Stimulated activated CD4-positive, alpha-beta T cell treated with anti-CD3 and anti-CD28 coated beads, Interleukin-2, amount 100 ng/mL, for 48 hours (primary cell): ENCODE measurements at places on chromosomes 12 and 14.

GRCh38 chr12:116879509-116880212, 1.6 kb downstream of the HRK start:
- no peak for DNase-seq

GRCh38 chr12:124453419-124454351, 113.7 kb downstream of the NCOR2 start:
- DNase-seq = peak; percentile 67

- DNase-seq = no peak
These were observed 319.9 kb downstream of the AEBP2 start for GRCh38 chr12:19759227-19759626.

- no peak for DNase-seq
These were observed 24.2 kb downstream of the PARPBP start for GRCh38 chr12:102144221-102144620.

DNA sequence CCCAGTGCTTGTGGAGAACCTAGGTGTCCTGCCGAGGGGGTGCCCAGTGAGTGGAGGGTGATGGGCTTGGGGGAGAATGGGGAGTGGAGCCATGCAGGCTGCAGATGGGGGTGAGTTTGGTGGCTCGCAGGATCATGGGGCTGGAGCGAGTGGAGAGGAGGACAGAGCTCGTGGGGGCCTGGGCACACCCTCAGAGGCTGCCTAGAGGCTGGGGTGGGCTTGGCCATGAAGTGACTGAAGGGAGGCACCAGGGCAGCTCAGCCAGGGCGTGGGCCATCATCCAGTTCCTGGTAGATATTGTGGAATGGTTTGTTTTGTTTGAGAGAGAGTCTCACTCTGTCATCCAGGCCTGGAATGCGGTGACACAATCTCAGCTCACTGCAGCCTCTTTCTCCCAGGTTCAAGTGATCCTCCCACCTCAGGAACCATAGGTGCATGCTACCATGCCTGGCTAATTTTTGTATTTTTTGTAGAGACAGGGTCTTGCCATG, 43.4 kb upstream of the AMN start:
- DNase-seq = no peak

- DNase-seq = no peak
These were observed 143.5 kb downstream of the ST8SIA1 start for GRCh38 chr12:22190969-22191368.

DNA sequence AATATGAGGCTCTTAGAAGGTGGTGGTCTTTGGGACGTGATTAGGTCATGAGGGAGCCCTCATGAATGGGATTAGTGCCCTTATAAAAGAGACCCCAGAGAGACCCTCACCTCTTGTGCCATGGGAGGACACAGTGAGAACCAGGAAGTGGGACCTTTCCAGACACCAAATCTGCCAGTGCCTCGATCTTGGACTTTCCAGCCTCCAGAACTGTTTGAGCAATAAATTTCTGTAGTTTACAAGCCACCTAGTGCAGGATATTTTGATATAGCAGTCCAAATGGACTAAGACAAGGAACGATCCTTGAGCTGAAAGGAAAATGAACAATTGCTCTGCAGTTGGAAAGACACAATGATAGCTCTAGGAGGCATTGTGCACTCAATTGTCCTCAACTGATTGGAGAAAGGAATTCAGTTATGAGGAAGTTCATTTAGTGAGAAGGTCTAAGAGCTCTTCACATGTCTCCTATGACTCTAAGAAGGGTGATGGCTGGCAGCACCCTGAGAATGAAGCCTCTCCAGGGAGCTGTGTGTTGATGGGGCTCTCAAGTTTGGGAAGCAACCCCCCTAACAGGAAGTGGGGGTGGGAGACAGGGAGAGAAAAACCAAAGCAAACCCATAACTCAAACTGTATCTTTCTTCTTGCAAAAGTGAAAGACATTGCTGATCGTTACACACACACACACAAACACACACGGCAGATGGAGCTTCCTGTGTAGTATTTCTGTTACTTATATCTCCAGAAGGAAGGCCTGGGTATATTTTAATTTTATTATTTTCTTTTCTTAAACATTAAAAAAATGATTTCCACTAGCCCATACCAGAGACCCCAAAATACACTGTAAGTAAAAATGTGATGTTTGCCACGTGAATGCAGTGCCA, 21.0 kb downstream of the CHST11 start:
- DNase-seq = no peak

GRCh38 chr14:26859483-26859882, 261.6 kb upstream of the NOVA1 start:
- DNase-seq = no peak

GRCh38 chr12:4296751-4297150, 23.2 kb downstream of the CCND2 start:
- no peak for DNase-seq

GRCh38 chr12:4392223-4392742, 12.8 kb upstream of the FGF23 start:
- DNase-seq = no peak

DNA sequence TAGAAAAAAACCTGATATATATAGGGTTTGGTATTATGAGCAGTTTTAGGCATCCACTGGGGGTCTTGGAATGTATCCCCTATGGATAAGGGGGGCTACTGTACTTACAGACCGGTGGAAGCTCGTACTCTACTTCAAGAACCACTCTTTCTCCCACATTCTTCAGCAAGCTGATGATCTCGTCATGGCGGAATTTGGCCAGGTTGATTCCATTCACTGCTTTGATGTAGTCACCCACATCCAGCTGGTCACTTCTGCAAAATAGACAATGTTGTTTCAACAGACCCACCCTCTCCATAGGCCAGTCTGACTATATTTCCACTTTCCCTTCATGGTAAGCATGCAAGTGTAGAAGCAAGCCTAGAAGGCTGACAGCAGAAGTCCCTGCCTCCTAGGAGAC, 139.9 kb downstream of the GRIP1 start:
- DNase-seq = no peak

GRCh38 chr14:94113908-94114588, 3.5 kb downstream of the IFI27 start:
- no peak for DNase-seq

GRCh38 chr12:67674417-67674816, 25.9 kb downstream of the DYRK2 start:
- DNase-seq = no peak

GRCh38 chr12:116138364-116138763, 139.1 kb downstream of the MED13L start:
- no peak for DNase-seq

DNA sequence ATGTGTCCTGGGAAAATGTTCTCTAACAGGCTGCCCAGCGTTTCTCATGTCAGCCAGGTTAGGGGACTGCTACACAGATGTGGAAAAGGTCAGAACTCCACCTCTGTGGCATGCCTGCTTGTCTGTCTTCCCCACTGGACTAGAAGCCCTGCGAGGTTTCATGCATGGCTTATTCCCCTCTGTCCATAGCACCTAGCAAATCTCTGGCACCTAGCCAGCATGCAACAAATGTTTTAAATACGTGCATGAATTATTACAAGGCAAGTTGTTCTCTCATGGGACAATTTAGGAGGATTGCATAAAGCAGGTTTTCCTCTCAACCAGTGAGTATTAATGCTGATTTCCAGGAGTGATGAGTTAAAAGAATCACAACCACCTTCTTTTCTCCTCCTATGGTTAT, 21.4 kb upstream of the KCNK13 start:
- DNase-seq = no peak

DNA sequence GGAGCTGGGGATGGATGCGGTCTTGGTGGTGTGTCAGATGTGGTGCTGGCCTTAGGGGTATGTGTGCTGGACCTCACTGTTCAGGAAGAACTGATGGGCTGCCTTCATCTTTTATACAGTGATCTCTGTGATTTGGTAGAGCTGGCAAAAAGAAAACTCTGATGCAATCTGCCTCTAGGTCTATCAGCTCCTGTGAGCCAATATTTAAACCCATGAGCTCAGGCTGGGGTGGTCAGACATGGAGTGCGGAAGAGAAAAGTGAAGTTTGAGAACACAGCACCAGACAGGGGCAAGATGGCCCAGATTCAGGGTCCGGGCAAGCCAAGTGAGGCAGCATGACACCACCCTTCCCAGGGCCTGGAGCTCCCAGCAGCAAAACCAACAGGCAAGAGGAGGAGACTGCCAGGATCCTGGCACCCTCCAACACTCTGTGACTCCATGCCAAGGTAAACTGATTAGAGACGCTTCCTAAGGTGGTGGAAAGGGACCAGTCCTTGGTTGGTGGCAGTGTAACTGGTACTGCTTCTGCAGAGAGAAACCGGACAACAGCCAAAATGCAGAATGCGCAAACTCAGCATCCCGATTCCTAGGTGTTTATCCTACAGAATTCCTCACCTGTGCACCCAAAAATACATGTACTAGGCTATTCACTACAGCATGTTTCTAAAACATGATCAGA, 82.3 kb downstream of the CHGA start:
- DNase-seq = no peak

DNA sequence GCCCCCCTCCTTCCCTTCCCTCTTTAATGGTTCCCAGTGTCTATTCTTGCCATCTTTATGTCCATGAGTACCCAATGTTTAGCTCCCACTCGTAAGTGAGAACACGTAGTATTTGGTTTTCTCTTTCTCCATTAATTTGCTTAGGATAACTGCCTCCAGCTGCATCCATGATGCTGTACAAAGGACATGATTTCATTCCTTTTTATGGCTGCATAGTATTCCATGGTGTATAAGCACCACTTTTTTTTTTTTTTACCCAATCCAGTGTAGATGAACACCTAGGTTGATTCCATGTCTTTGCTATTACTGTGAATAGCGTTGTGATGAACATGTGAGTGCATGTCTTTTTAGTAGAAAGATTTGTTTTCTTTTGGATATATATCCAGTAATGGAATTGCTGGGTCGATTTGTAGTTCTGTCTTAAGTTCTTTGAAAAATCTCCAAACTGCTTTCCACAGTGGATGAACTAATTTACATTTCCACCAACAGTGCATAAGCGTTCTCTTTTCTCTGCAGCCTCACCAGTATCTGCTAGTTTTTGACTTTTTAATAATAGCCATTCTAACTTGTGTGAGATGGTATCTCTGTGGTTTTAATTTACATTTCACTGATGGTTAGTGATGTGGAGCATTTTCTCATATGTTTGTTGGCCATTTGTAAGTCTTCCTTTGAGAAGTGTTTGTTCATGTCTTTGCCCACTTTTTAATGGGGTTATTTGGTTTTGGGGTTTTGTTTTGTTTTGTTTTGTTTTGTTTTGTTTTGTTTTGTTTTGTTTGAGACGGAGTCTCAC, 26.0 kb downstream of the RPS29 start:
- no peak for DNase-seq

- DNase-seq = no peak
These were observed 471.2 kb upstream of the ATXN7L3B start for GRCh38 chr12:74066476-74066875.

- no peak for DNase-seq
These were observed 202.7 kb downstream of the ZFP36L1 start for GRCh38 chr14:68590201-68590522.

- DNase-seq = peak; percentile 64
These were observed 109.6 kb downstream of the BCAT1 start for GRCh38 chr12:24839268-24839791.

GRCh38 chr12:120223458-120224303, 22.8 kb upstream of the RPLP0 start:
- DNase-seq = no peak

DNA sequence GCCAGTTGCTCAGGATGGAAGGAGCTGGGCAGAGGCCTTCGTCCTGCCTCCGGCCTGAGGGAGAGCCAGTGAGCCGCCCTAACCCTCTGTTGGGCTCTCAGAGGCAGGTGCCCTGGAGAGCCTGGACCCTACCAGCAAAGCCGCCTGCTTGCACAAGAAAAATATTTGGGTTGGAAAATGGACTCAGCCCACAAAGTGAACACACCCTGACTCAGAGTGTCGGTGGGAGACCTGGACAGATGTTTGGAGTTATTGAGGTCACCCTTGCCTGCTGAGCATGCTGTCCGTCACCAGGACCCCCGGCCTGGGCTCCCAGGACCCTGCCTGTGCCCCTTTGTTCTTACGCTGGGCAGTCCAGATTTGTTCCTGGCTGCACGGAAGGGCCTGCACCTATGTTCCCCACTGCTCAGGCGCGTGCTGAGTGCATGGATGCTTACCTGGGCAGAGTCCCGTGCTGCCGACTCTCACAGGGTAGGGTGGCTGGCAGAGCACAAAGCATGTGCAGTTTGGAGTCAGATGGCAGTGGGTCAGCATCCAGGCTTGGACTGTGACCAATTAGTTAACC, 22.4 kb downstream of the FAM181A start:
- DNase-seq = no peak

- DNase-seq = no peak
These were observed 119.2 kb downstream of the GALC start for GRCh38 chr14:87873741-87874140.

- DNase-seq = no peak
These were observed 8.3 kb upstream of the CCND2 start for GRCh38 chr12:4265280-4265679.

- DNase-seq = no peak
These were observed 96.9 kb downstream of the PIWIL1 start for GRCh38 chr12:130434560-130434959.

DNA sequence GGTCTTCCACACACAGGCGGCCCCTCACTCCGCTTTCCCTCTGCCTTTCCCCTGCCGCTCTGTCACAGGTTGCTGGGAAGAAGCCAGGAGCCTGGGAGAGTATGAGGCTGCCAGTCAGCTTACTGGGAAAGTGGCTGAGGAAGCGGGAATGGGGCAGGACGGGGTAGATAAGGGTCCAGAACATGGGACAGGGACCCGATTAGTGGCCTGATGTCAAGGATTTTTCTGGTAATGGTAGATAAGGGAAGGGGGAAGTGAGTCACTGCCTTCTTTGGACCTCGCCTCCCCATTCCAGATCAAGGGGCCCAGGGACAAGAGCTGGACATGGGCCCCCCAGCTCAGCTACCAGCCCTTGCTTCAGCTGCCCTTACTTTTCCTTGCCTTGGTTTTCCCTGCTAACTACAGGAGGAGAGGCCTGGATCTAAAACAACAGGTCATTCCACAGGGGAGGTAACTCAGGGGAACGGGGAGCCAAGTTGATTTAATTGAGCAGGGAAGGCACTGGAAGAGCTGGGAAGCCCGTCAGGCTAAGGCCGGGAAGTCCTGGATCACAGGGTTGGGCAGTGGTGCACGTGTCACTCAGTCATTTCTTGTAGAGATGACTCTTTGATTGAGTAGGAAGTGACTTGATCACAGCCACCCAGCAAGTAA, 3.5 kb upstream of the LPAR5 start:
- DNase-seq = no peak

DNA sequence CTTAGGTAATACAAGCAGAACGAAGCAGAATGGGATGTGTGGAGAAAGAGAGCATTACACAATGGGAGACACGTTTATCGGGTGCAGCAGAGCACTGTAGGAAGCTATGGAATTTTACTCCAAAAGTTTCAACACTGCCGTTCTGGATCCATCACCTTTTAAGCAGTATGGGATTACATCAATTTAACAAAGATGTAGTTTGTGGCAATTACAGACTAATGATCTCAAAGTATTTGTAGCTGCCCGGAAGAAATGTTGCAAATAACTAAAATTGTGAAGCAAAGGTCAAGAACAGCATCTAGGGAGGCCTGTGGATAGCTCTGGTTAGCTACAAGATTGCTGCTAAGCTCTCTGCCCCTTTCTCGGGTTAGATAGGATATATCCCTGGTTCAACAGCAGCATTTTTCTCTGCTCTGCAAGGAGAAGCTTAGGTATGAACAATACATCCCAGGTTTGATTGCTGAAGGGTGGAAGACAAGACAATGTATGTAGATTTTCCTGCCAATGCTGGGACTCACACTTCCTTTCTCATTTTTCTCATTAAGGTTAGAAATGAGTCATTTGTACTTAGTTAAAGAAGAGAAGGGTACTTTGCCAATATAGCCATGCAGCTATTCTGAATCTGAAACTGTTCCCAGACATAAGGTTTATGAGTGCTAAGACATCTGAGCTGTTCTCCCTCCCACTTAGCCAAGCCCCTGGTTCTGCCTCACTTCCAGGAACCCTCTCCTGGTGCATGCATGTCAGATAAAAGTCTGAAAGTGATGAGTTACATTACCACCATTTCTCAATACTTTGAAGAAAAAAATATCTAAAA, 75.0 kb upstream of the HIF1A start:
- peak; percentile 42 for DNase-seq
